Heart right ventricle (tissue), 16 donors: ENCODE measurements at places on chromosomes 3 and 15. TPM values are rescaled to one million over a fixed set of nuclear protein-coding genes. Genes with fewer than 3 reads are reported as not detected.

The TUSC7 gene
- total RNA-seq = not detected

DNA sequence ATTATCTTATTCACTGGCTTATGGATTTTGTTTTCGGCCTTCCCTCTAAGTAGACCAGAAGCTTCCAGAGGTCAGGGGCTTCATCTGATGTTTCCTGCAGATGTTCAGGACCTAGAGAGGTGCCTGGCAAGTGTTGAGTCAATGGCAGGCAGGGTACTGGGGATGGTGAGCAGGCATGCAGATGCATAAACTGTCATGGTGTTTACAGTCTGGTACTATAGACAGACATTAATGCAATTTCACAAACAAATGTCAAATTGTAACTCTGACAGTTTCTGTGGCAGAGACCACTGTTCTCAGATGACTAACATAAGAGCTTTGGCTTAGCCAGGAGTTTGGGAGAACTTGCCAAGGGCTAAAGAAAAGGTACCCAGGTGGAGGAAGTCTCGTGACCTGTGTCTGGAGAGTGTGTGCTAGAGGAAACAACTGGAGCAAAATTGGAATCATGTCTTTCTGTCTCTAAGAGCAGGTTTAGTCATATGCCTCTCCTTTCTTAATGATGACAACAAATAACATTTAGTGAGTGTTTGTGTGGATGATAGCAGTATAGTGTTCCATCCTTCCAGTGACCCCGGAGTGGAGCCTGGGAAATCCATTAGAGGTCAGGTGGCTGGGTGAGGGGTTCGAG is 53.7 kb upstream of the TRAK1 start:
- peak overlapping the region; percentile 91 for H3K27ac ChIP-seq
- H3K27me3 ChIP-seq = no peaks in the 10 kb centered on the region
- H3K4me1 ChIP-seq = peaks cover 79% of the 10 kb centered on the region
- no peak for DNase-seq

DNA sequence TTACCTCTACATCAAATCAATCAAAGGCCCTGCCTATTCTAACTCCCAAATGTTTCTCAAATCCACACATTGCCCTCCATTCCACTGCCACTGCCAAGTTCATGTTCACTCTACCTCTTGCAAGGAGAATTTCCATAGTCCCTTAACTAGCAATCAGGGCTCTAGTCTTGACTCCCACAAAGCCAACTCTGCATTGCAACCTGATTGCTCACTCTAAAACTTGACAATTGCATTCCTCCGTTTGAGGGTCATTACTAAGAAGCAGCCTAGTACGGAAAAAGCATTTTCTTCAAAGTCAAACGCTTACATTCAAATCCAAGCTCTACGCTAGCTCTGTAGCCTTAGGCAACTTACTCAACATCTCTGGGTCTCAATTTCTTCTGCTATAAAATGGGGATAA is 1.2 kb downstream of the CPA3 start:
- H3K4me3 ChIP-seq = no peak overlapping the region

- peaks cover 77% of the 10 kb centered on the region for H3K4me1 ChIP-seq
- H3K27ac ChIP-seq = peak overlapping the region; percentile 84
- no peaks in the 10 kb centered on the region for H3K27me3 ChIP-seq
- peaks cover 100% of the 10 kb centered on the region for H3K36me3 ChIP-seq
- DNase-seq = no peak
Measured at GRCh38 chr3:125000661-125001060, 55.1 kb downstream of the HEG1 start.

GRCh38 chr3:18900994-18901393 is 247.3 kb upstream of the KCNH8 start:
- no peak for DNase-seq
- no peaks in the 10 kb centered on the region for H3K36me3 ChIP-seq
- H3K27me3 ChIP-seq = no peaks in the 10 kb centered on the region
- no peaks in the 10 kb centered on the region for H3K4me1 ChIP-seq
- no peak overlapping the region for H3K27ac ChIP-seq

DNA sequence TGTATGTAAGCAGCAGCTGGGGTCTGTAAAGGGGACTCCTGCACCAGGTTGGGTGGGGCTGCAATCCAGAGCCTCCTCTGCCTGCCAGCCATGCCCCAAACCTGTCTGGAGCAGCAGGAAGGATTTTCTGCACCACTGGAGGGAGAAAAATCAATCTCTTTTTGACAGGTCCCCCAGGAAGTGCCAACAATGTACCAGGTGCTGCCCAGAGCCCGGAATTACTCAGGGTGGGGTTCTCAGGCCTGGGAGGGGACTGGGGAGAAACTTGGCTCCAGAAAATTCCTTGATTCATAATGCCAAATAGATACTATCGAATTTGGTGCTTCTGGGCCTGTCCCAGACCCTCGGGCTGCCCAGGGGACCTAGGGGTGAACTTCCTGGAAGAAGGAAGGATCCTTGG is 52.6 kb downstream of the WNT7A start:
- no peak overlapping the region for H3K4me3 ChIP-seq
- H3K4me1 ChIP-seq = no peaks in the 10 kb centered on the region
- H3K36me3 ChIP-seq = no peaks in the 10 kb centered on the region
- H3K27me3 ChIP-seq = no peaks in the 10 kb centered on the region
- no peak overlapping the region for H3K27ac ChIP-seq
- DNase-seq = no peak
